ENCODE measurements at places on chromosomes 2 and 18.

DNA sequence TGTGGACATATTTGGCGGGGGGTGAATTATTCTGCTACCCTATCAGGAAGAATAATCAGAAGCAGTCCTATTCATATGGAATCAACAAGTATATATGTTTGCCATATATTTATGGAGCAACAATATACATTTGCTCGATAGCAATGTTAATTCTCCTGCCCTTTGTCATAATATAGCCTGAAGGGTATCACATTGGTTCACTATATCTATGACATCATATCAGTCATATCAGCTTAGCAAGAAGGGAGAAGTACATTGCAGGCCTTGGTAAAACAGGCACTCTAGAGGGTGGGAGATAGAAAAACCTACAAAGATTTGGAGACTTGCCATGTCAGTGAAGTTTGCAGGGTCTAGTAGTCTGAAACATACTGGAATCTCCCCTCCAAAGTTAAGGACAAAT, 128.4 kb downstream of the ATL2 start:
- no peak for DNase-seq

GRCh38 chr2:209907746-209908145, 94.7 kb upstream of the RPE start:
- no peak for DNase-seq

GRCh38 chr2:12071318-12071717, 324.9 kb downstream of the LPIN1 start:
- DNase-seq: no peak

DNA sequence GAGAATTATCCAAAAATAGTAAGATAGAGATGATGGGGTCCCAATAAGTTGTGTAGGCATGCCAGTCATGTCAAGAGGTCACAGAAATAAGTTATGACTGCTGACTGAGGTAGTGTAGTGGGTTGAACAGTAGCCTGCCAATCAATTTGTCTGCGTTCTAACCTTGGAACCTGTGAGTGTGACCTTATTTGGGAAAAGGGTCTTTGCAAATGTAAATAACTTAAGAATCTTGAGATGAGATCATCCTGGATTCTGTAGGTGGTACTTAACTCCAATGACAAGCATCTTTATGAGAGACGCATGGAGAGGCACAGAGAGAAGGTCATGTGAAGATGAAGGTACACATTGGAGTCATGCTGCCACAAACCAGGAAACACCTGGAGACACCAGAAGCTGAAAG, 31.0 kb downstream of the ACVR1 start:
- DNase-seq: no peak

- no peak for DNase-seq
Observed at GRCh38 chr2:159614534-159615366, 1.6 kb downstream of the BAZ2B start.

DNA sequence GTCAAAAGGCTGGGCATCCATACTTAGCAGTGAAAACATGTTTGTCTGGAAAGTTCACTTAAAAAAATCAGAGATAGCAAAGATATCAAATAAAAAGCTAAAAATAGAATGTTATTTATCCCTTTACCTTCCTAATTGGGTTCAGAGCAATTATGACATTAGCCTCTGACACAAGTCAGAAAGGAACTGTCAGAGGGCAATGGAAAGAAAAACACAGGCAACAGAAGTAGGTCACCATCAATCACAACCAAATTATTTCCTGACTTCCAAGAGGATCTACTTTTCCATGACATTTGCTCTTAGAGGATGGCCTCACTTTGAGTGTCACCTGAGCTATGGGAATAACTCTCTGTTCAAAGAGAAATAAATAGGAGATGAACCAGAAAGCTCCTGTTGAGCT, 27.5 kb downstream of the MYOM1 start:
- no peak for DNase-seq

GRCh38 chr2:172339371-172340010, 87.9 kb upstream of the ITGA6 start:
- no peak for DNase-seq

GRCh38 chr2:226970362-226970761, 134.5 kb downstream of the RHBDD1 start:
- DNase-seq: no peak

- no peak for DNase-seq
Observed at GRCh38 chr2:128790541-128791001, 471.9 kb upstream of the HS6ST1 start.

- DNase-seq: no peak
Observed at GRCh38 chr2:136527560-136527959, 237.8 kb upstream of the THSD7B start.

- no peak for DNase-seq
Observed at GRCh38 chr18:51383711-51384110, 186.2 kb upstream of the MEX3C start.

DNA sequence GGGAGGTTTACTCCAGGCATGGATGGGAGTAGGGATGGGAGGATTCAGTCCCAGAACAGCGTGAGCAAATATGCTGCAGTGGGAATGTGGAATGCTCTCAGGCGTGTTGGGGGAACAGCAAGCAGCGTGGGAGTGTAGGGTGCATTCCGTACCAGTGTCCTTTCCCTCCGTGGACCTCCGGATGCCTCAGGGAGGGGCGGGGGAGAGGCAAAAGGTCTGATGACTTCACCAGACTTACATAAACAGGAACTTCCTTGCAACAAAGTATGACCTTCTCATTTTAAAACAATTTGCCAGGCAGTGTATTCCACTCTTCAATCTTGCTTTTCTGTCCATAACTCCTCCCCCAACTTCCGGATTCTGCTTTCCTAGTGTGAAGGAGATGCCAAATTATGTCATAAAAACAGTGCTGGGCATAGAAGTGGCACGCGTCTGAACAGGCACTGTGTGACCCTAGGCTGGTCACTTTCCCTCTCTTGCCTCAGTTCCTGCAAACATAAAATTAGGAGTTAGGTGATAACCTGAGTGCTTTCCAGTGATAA, 36.9 kb downstream of the RPL37A start:
- DNase-seq: peak; percentile 61

All from thoracic aorta (tissue), 2 donors.